PC-3 (cell line): ENCODE measurements at places on chromosomes 16 and 17.

GRCh38 chr16:87391950-87392820 is at the start of gene MAP1LC3B:
MAP1LC3B (plus strand) TSS chr16:87392336; CDS start chr16:87392428, 92 bp downstream.
- peaks cover 29% of the 10 kb centered on the region for H3K4me1 ChIP-seq
- H3K36me3 ChIP-seq, result no peaks in the 10 kb centered on the region
- no peaks in the 10 kb centered on the region for H3K27me3 ChIP-seq

GRCh38 chr17:73182616-73183310 is 10.1 kb upstream of the COG1 start:
- H3K4me3 ChIP-seq, result no peak overlapping the region
- H3K4me1 ChIP-seq, result no peaks in the 10 kb centered on the region

DNA sequence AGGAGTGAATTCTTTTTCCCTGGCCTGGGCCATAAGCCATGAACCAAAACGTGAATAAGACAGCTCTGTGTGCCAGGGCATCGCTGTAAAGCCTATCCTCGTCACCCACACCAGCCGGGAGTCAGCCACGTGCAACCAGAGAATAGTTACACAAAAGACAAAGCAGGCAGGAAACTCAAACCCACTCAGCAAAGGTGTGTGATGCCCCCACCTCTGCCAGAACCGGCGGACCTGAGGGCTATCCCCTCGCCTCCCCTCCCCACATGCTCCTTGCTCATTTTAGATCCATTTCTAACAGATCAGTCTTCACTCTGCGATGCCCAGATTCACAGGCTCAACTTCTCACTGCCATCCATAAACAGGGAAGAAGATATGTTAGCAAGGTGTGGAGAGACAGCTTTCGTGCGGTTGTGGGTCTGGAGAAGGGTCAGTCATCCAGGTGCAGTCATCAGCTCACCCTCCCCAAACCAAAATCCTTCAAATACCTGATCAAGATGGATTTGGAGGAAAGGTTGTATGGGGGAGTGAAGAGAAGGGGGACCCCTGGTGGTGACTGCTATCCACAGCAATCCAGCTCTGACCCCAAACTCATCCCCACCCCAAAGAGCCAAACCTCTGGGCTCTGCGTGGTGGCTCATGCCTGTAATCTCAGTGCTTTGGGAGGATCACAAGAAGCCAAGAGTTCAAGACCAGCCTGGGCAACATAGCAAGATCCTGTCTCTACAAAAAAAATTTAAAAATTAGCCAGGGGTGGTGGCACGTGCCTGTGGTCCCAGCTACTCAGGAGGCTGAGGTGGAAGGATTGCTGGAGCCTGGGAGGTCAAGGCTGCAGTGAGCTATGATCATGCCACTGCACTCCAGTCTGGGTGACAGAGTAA is 219.2 kb downstream of the C16orf78 start:
- H3K4me1 ChIP-seq, result no peaks in the 10 kb centered on the region
- peak; percentile 17 for DNase-seq
- H3K36me3 ChIP-seq, result no peaks in the 10 kb centered on the region
- H3K4me3 ChIP-seq, result no peak overlapping the region
- H3K27ac ChIP-seq, result no peak overlapping the region

GRCh38 chr17:64941761-64942160 is 22.5 kb upstream of the LRRC37A3 start:
- DNase-seq, result no peak
- no peak overlapping the region for H3K4me3 ChIP-seq
- H3K4me1 ChIP-seq, result peaks cover 24% of the 10 kb centered on the region
- no peaks in the 10 kb centered on the region for H3K36me3 ChIP-seq
- no peaks in the 10 kb centered on the region for H3K27me3 ChIP-seq
- no peak overlapping the region for H3K27ac ChIP-seq

- H3K27me3 ChIP-seq, result no peaks in the 10 kb centered on the region
- H3K27ac ChIP-seq, result no peak overlapping the region
- no peak overlapping the region for H3K4me3 ChIP-seq
- no peak for DNase-seq
These were observed 9.8 kb downstream of the RASL10B start for GRCh38 chr17:35740997-35741931.

- peaks cover 76% of the 10 kb centered on the region for H3K27me3 ChIP-seq
- H3K36me3 ChIP-seq, result no peaks in the 10 kb centered on the region
- no peaks in the 10 kb centered on the region for H3K4me1 ChIP-seq
- no peak for DNase-seq
- no peak overlapping the region for H3K27ac ChIP-seq
These were observed 141.7 kb upstream of the RPL38 start for GRCh38 chr17:74061758-74062157.

- no peak within 1 kb of the TSS for H3K27ac ChIP-seq
- DNase-seq, result peak; percentile 24
- H3K4me1 ChIP-seq, result no peaks in the 10 kb centered on the region
- H3K27me3 ChIP-seq, result no peaks in the 10 kb centered on the region
These were observed at the start of gene C17orf113 for GRCh38 chr17:42050393-42051012. C17orf113 (minus strand) TSS chr17:42050601; CDS start chr17:42043376, 7,225 bp downstream.
